Osteoblast (primary cell): ENCODE measurements at places on chromosomes 13 and 19. TPM values are rescaled to one million over a fixed set of nuclear protein-coding genes. Genes with fewer than 3 reads are reported as not detected.

GRCh38 chr19:40136818-40137217 is 46.1 kb upstream of the ZNF780A start:
- DNase-seq: no peak
- H3K27ac ChIP-seq: no peak overlapping the region
- H3K36me3 ChIP-seq: no peaks in the 10 kb centered on the region
- no peaks in the 10 kb centered on the region for H3K4me1 ChIP-seq
- H3K27me3 ChIP-seq: peaks cover 13% of the 10 kb centered on the region

GRCh38 chr13:57030671-57031070 is 110.0 kb upstream of the PRR20A start:
- no peak for DNase-seq
- H3K4me3 ChIP-seq: no peak overlapping the region
- no peak overlapping the region for H3K27ac ChIP-seq
- H3K27me3 ChIP-seq: no peaks in the 10 kb centered on the region
- H3K36me3 ChIP-seq: no peaks in the 10 kb centered on the region

GRCh38 chr13:65727070-65727469 is 1503.1 kb downstream of the PCDH9 start:
- H3K27ac ChIP-seq: no peak overlapping the region
- no peaks in the 10 kb centered on the region for H3K4me1 ChIP-seq
- DNase-seq: no peak
- no peaks in the 10 kb centered on the region for H3K27me3 ChIP-seq

GRCh38 chr19:15671891-15672579 is 852 bp upstream of the CYP4F12 start:
- no peak overlapping the region for H3K4me3 ChIP-seq
- H3K36me3 ChIP-seq: no peaks in the 10 kb centered on the region
- no peaks in the 10 kb centered on the region for H3K4me1 ChIP-seq
- no peak overlapping the region for H3K27ac ChIP-seq
- DNase-seq: no peak

FAM216B gene
- under 0.01 TPM in 1 of 2 replicates, not detected in the other for total RNA-seq

DNA sequence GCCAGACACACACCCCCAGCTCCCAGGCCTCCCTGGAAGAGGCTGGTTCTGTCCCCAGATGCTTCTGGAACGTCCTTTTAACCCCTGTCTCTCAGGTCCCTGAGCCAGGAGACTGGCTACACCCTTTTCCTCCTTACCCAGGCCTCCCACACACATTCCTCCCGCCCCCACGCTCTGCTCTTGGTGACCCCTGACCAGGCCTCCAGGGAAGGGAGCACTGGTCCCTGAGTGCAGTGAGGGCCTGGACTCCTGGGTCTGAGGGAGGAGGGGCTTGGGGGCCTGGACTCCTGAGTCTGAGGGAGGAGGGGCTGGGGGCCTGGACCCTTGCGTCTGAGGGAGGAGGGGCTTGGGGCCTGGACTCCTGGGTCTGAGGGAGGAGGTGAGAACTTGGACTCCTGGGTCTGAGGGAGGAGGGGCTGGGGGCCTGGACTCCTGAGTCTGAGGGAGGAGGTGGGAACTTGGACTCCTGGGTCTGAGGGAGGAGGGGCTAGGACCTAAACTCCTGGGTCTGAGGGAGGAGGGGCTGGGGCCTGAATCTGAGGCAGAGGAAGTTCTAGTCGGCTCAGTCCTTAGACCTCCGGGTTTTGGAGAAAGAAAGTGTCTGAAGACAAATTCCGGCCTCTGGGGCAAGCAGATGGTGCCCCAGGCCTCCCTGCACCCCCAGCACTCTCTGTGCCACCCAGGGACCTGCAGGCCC is 527 bp downstream of the KLK6 start:
- no peak overlapping the region for H3K4me3 ChIP-seq
- H3K27me3 ChIP-seq: peaks cover 4% of the 10 kb centered on the region
- H3K27ac ChIP-seq: no peak overlapping the region

NLRP11 gene
- total RNA-seq: not detected in 2 replicates

GRCh38 chr13:33639626-33640080 is 178.3 kb upstream of the RFC3 start:
- DNase-seq: no peak
- no peaks in the 10 kb centered on the region for H3K36me3 ChIP-seq
- H3K4me3 ChIP-seq: no peak overlapping the region

DNA sequence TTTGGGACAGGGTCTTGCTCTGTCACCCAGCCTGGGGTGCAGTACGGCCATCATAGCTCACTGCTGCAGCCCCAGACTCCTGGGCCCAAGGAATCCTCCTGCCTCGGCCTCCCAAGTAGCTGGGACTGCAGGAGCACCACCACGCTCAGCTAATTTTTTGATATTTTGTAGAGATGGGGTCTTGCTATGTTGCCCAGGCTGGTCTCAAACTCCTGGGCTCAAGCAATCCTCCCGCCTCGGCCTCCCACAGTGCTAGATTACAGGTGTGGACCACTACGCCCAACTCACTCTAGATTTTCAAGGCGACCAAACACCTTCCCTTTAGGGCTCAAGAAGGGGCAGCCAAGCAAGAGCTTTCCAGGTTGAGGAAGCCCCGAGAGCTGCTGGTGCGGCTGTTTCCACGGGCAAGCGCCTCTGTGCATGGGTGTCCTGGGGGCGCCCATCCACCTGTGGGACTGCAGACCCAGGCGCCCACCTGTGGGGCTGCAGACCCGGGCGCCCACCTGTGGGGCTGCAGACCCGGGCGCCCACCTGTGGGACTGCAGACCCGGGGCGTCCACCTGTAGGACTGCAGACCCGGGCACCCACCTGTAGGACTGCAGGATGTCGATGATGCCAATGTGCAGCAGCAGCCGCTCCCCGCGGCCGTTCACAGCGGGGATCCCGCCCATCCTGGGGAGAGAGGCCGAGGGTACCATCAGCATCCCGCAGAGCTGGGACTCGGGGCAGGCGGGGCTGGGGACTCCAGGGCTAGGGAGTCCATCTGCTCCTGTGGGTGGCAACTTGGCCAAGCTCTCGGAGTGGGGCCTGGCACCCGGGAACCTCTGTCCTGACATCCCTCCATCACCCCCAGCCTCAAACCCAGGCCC is 21.7 kb upstream of the CACTIN start:
- H3K27ac ChIP-seq: no peak overlapping the region
- no peaks in the 10 kb centered on the region for H3K27me3 ChIP-seq
- no peaks in the 10 kb centered on the region for H3K4me1 ChIP-seq
- no peak overlapping the region for H3K4me3 ChIP-seq

- H3K27ac ChIP-seq: peak overlapping the region; percentile 81
- no peaks in the 10 kb centered on the region for H3K36me3 ChIP-seq
- DNase-seq: no peak
- peaks cover 2% of the 10 kb centered on the region for H3K27me3 ChIP-seq
Observed at GRCh38 chr13:30698488-30699005, 36.8 kb upstream of the ALOX5AP start.

GRCh38 chr19:55304279-55304978 is 20.6 kb downstream of the BRSK1 start:
- H3K4me3 ChIP-seq: no peak overlapping the region
- H3K27me3 ChIP-seq: no peaks in the 10 kb centered on the region
- no peak overlapping the region for H3K27ac ChIP-seq
- peaks cover 34% of the 10 kb centered on the region for H3K36me3 ChIP-seq

DNA sequence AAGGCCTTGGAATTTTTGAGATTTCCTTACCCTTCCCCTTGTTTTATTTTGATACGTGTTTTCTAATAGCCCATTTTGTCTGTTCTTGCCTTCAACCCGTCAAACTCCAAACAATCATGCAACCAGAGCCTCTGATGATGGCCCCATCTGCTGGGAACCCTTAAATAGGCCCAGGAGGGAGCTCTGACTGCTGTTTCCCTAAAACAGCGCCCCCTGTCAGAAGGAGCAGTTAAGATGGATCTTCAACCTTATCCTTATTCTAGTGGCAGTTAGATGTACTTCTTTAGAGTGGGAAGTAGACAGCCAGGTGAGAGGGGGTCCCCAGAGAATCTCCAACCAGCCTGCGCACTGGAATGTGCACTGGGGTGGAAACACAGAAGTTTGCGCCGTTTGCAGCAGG is 1031.0 kb upstream of the PCDH9 start:
- no peak overlapping the region for H3K27ac ChIP-seq
- H3K36me3 ChIP-seq: no peaks in the 10 kb centered on the region
- H3K4me1 ChIP-seq: no peaks in the 10 kb centered on the region
- no peak for DNase-seq
- H3K4me3 ChIP-seq: no peak overlapping the region
- no peaks in the 10 kb centered on the region for H3K27me3 ChIP-seq

ZNF91 gene
- total RNA-seq: 14.8 and 20.6 TPM in 2 replicates

DNA sequence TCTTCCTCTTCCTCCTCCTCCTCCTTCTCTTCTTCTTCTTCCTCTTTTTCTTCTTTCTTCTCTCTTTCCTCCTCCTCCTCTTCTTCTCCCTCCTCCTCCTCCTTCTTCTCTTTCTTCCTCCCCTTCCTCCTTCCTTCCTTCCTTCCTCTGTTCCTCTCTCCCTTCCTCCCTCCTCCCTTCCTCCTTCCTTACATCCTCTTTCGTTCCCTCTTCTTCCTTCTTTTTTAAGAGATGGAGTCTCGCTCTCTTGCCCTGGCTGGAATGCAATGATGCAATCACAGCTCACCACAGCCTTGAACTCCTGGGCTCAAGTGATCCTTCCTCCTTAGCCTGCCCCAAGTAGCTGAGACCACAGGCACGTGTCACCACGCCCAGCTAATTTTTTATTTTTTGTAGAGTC is 13.2 kb downstream of the EHD2 start:
- no peak overlapping the region for H3K4me3 ChIP-seq
- peaks cover 51% of the 10 kb centered on the region for H3K4me1 ChIP-seq
- H3K27ac ChIP-seq: peak overlapping the region; percentile 1

- DNase-seq: no peak
- no peaks in the 10 kb centered on the region for H3K36me3 ChIP-seq
- H3K27ac ChIP-seq: no peak overlapping the region
Observed at GRCh38 chr13:59016250-59016649, 1147.5 kb downstream of the DIAPH3 start.

GRCh38 chr13:111474136-111475002 is 153.9 kb downstream of the TEX29 start:
- no peaks in the 10 kb centered on the region for H3K27me3 ChIP-seq
- H3K36me3 ChIP-seq: no peaks in the 10 kb centered on the region
- no peak overlapping the region for H3K27ac ChIP-seq
- no peak overlapping the region for H3K4me3 ChIP-seq

DNA sequence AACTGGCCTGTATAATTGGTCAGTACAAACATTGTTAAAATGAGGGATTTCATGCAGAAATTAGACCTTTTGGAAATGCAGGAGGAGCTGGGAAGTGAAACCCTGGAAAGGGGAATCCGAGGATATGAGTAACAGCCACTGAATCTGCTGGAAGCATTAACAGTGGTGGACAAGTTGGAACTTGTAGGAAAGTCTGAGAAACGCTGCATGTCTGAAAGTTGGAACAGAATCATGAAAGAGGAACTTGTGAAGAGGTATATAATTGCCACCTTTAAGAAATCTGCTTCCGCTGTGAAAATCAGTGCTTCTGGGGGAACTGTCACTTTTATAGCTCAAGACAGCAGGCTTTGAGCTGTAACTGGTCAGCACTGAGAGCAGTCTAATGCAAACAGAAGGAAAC is 716.5 kb upstream of the PRR20A start:
- no peaks in the 10 kb centered on the region for H3K4me1 ChIP-seq
- H3K27me3 ChIP-seq: no peaks in the 10 kb centered on the region
- H3K27ac ChIP-seq: no peak overlapping the region
- DNase-seq: no peak
- H3K36me3 ChIP-seq: no peaks in the 10 kb centered on the region
- H3K4me3 ChIP-seq: no peak overlapping the region

GRCh38 chr19:39194832-39195542 is 1.8 kb upstream of the NCCRP1 start:
- no peak overlapping the region for H3K4me3 ChIP-seq
- no peak overlapping the region for H3K27ac ChIP-seq
- no peaks in the 10 kb centered on the region for H3K4me1 ChIP-seq
- no peak for DNase-seq
- no peaks in the 10 kb centered on the region for H3K36me3 ChIP-seq
- H3K27me3 ChIP-seq: peaks cover 40% of the 10 kb centered on the region

GRCh38 chr19:17138937-17139598 is 63.5 kb downstream of the MYO9B start:
- DNase-seq: no peak
- H3K4me1 ChIP-seq: peaks cover 21% of the 10 kb centered on the region
- no peaks in the 10 kb centered on the region for H3K27me3 ChIP-seq
- no peak overlapping the region for H3K27ac ChIP-seq

TMEM150B gene
- under 0.01 and 0.29 TPM in 2 replicates for total RNA-seq

FCGBP gene
- under 0.01 TPM in 2 replicates for total RNA-seq

GRCh38 chr19:51703575-51704515 is 10.7 kb downstream of the SPACA6 start:
- peak; percentile 99 for DNase-seq
- peak overlapping the region; percentile 81 for H3K4me3 ChIP-seq
- H3K4me1 ChIP-seq: peaks cover 13% of the 10 kb centered on the region
- peak overlapping the region; percentile 89 for H3K27ac ChIP-seq
- peaks cover 66% of the 10 kb centered on the region for H3K36me3 ChIP-seq
- no peaks in the 10 kb centered on the region for H3K27me3 ChIP-seq

- H3K4me1 ChIP-seq: no peaks in the 10 kb centered on the region
- no peak overlapping the region for H3K27ac ChIP-seq
- H3K36me3 ChIP-seq: no peaks in the 10 kb centered on the region
- no peaks in the 10 kb centered on the region for H3K27me3 ChIP-seq
- H3K4me3 ChIP-seq: no peak overlapping the region
Observed at GRCh38 chr19:9741476-9742171, 26.9 kb downstream of the ZNF846 start.

IZUMO4 gene
- 0.36 and 2.4 TPM in 2 replicates for total RNA-seq

GRCh38 chr13:110807546-110807945 is 94.0 kb downstream of the ING1 start:
- DNase-seq: no peak
- H3K27ac ChIP-seq: no peak overlapping the region
- H3K4me1 ChIP-seq: no peaks in the 10 kb centered on the region
- H3K27me3 ChIP-seq: peaks cover 38% of the 10 kb centered on the region

DNA sequence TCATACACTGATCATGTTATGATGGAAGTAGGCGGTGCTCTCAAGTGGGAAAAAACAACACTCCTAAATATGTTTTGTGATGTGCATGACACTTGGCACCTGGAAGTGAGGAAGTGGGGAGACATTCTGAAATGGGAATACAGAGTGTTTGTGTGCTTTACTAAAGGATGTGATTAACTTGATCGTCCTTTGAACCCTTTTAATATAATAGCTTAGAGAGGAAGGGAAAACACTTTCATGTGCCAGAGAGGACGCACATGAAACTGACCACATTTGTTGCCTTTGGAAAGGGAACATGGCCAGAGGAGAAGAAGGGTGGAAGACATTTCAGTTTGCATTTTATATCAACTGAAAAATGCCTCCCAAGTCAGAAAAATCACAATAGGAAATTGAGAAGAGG is 31.4 kb downstream of the SMAD9 start:
- H3K36me3 ChIP-seq: no peaks in the 10 kb centered on the region
- no peaks in the 10 kb centered on the region for H3K27me3 ChIP-seq
- H3K27ac ChIP-seq: no peak overlapping the region
- no peak for DNase-seq
- H3K4me3 ChIP-seq: peak overlapping the region; percentile 21

DNA sequence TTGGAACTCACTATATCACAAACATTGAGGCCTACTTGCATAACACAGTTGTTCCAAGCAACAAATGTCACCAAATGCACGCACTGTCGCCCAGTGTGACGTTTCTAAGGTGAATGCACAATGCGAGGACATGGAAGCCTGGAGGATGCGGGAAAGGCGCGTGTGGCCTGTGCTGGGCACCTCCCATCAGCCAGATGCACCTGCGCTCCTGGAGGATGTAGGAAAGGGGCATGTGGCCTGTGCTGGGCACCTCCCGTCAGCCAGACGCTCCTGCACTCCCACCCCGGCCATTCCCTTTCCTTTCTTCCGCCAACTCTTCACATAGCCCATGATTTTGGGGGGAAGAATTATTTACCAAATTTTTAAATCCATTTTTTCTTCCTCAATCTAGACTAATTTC is 202.4 kb upstream of the SOX1 start:
- no peak for DNase-seq
- H3K27ac ChIP-seq: no peak overlapping the region
- no peaks in the 10 kb centered on the region for H3K27me3 ChIP-seq
- H3K36me3 ChIP-seq: no peaks in the 10 kb centered on the region
- no peak overlapping the region for H3K4me3 ChIP-seq
